NCI-H1092 (cell line): ENCODE measurements at places on chromosomes 4 and X.

- no peak for DNase-seq
Measured at GRCh38 chrX:7266288-7266687, 118.3 kb upstream of the PUDP start.

DNA sequence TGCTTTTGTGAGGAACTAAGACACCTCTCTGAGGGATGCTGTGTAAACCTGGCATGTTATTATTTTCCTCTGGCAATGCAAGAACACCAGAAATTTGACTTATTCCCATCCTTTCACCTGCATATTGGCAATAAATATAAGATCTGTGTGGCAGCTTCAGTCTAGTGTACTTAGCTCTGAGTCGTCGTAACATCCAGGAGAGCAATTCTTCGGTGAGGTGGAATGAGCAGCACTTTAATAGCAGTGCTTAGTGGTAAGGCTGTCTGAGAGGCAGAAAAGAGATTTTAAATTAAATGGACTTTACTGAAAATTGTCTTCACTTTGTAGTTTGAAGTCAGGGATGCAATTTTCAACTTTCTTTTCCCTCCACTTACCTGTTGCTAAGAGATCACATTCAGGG, 344.9 kb downstream of the PCDH7 start:
- DNase-seq: no peak

DNA sequence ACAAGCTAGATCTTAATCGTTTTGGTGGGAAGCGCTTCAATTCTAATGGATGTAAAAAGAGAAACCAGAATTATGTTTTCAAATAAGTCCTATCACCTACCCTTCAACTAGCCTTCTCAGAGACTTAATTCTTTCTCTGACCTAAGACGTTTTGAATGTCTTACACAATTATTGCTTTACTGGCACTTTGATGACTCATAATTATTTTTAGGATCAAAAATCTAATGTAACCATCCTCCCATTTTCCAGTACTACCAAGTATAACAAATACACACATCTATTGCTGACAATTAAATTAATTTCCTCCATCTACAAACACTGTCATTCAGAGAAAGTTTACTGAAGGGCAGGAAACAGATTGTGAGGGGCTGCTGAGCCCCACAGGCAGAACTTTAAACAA, 108.6 kb downstream of the PPP3CA start:
- DNase-seq: no peak

GRCh38 chr4:3514806-3515501, 17.3 kb downstream of the LRPAP1 start:
- DNase-seq: no peak

DNA sequence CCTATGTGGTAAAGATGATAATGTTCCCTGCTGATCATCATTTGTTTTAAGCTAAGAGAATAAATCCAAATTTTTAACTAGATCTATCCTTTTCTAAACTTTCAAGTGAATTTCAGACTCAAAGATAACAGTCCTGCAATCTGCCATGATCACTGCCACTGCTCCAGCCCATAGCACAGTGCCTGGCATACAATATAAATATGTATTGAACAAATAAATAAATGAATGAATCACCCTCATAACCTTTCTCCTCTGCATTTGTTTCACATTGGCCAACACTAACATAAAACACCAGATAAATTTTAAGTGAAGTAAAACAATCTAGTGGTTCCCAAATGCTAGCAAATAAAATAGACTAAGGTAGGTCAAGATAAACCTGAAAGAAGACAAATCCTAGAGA, 439.0 kb downstream of the GPM6A start:
- no peak for DNase-seq

DNA sequence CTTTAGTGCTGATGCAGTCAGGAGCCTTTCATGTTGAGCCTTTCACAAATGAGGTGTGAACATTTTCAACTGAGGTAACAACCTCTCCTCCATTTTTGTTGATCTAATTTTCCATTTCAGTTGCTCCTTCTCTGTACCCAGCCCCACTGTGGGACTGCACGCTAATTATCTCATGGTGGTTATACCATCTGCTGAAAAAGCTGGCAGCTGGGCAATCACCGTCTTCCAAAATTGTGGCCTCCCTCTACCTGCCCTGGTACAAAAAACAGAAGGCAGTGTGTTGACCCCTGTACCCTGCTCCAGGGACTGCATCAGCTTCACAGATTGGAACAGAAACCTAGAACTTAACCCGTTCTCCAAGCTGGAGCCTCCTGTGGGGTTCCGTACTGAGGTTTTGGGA, 72.4 kb upstream of the LONRF3 start:
- DNase-seq: no peak

DNA sequence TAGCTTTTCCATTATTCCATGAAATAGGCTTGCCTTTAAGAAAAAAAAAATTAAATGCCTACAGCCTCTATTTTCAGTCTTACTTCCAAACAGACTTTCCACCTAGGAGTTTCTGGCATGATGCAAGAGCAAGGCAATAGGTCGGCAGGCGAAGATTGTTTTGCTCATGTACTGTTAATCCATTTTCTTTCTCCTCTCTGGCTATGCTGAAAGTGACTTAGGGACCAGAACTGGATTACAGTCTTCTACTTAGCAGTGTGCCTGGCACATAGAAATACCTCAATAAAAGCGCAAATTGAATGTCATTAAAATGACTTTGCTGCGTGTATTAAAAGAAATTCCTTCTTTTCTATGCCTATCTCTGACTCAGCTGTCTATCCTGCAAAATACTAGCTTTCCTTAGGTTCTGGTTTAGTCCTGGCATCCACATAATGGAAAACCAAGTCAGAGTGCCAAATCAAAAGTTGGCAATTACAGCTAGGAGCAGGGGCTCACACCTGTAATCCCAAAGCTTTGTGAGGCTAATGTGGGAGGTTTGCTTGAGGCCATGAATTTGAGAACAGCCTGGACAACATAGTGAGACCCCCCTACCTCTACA, 51.9 kb downstream of the CC2D2A start:
- no peak for DNase-seq

- DNase-seq: no peak
Measured at GRCh38 chrX:48107717-48108116, 22.7 kb upstream of the SPACA5B start.

DNA sequence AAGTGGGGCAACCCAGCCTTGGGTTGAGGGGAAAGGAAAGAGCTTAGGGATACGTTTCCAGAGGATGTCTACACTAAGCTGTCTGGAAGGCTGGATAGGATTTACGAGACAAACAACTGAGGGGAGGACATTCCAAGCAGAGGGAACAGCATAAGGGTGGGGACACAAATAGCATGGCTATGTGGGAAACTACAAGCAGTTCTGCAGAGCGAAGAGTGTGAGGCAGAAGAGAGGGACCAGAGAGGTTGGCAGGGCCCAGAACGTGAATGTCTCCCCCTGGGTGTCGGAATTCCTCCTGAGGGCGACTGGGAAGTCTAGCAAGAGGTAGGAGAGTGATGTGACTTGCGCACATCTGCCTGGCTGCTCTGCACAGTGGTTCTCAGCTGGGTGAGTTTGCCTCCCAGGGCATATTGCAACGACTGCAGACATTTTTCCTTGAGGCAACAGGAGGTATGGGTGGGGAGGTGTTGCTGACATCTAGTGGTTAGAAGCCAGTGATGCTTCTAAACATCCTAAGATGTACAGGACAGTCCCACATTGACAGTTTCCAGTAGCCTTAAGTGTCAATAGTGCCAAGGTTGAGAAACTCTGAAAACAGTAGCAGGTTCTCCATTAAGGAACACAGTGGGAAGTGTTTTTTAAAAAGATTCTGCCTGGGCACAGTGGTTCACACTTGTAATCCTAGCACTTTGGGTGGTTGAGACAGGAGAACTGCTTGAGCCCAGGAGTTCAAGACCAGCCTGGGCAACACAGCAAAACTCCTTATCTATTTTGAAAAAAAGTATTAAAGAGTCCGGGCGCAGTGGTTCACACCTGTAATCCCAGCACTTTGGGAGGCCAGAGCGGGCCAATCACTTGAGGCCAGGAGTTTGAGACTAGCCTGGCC, 9.2 kb downstream of the NDUFA1 start:
- DNase-seq: peak; percentile 19

DNA sequence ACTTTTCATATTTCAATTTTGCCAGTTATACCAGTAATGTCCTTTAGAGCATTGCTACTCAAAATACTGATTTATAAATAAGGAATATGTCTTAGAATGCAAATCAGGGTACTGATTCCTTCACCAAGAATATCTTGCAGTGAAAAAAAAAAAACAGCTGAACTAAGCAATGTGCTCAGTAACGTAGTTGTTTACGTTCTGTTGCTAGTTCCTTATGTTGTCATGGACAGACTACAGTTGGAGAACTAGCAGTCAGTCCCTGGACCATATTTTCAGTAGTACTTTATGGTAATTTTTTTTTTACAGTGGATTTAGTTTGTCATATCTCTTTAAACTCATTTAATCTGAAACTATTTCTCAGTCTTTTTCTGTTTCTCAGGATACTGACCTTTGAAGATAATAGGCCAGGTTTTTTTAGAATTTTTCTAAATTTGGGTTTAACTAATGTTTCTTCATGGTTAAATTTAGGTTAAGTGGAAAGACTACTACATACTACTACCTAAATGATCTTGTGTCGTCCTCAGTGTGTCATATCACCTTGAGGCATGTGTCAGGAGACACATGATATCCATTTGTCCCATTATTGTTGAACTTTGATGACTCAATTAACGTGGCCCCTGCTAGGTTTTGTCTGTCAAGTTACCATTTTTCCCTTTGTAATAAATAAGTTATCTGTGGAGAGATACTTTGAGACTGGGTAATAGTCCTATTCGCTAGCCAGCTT, 21.0 kb downstream of the SMARCAD1 start:
- DNase-seq: no peak

GRCh38 chrX:150007356-150007755, 69.1 kb upstream of the EOLA2 start:
- DNase-seq: no peak

DNA sequence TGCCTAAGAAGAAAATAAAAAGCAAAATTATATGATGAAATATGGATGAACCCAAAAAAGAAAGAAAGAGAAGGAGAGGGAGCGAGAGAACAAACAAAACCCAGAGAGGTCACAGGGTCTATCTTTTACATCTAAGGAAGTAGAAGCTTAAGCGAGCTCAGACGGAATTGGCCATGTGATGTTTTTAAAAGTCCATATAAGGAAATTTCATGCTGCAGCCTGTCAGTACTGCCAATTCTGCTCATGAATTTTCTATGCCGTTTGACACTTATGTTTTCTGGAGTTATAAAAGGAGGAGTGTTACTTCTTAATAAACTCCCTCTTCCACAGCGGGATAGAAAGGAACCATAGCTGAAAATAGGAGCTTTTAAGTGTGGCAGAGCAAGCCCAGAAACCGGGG, 32.9 kb upstream of the DCX start:
- no peak for DNase-seq

DNA sequence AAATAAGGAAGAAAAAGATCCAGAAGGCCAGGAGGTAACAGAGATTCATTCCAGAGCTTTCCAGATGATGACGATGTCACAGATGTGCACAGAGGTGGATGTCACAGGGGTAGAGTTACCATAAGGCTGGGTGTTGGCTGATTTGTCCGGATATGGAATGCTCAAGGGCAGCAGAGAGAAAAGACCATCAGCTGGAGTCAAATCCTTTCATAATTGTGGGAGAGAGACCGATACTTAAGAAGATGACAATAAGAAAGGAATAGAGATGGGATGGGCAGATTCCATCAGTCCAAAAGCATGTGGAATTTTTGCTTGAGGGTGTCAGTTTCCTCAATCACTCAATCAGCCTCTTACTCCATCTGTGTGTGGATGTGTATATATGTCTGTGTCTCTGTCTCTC, 150.4 kb downstream of the CENPC start:
- DNase-seq: no peak

- DNase-seq: no peak
Measured at GRCh38 chrX:134760650-134761049, 102.4 kb upstream of the PLAC1 start.

DNA sequence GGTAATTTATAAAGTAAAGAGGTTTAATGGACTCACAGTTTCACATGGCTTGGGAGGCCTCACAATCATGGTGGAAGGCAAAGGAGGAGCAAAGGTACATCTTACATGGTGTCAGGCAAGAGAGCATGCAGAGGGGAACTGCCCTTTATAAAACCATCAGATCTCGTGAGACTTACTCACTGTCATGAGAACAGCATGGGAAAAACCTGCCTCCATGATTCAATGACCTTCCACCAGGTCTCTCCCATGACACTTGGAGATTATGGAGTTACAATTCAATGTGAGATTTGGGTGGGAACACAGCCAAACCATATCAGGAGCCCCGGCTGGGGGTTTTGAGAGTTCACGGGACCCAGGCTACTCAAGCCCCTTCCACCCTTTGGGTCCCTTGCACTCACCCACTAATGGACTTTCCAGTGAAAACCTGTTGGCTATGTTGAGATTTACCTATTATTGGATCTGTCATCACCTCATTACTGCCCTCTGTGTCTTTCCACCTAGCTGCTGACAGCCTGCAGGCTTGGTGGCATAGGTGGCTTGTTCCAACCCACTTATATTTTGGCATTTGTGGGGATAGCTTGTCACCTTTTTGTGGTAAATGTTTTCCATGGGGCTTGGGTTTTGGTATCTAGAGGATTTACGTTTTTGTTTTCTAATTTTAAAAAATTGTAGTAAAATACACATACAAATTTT, 24.0 kb downstream of the IGFBP7 start:
- no peak for DNase-seq

DNA sequence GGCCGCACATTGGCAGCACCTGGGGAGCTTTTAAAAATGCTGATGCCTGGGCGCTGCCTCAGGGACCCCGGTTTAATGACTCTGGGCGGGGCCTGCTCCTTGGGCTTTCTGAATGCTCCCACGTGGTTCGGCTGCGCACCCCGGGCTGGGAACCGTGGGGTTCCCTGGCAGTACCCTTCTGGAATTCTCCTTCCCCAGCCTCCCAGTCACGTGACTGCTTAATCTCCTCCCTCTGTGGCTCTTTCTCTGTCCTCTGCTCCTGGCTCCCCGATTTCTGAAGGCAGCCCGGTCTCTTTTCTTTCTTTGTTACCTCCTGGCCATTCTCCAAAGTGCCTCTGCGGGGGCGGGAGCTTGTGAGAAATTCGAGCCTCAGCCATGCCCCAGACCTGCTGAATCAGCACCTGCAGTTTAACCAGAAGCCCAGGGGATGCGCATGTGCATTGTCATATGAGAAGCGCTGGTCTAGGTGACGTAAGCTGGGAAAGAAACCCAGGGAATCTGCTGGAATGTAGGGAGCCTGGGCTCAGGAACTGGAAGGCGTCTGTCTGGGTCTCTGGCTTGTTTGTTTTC, 16.6 kb downstream of the CLCN4 start:
- DNase-seq: no peak

DNA sequence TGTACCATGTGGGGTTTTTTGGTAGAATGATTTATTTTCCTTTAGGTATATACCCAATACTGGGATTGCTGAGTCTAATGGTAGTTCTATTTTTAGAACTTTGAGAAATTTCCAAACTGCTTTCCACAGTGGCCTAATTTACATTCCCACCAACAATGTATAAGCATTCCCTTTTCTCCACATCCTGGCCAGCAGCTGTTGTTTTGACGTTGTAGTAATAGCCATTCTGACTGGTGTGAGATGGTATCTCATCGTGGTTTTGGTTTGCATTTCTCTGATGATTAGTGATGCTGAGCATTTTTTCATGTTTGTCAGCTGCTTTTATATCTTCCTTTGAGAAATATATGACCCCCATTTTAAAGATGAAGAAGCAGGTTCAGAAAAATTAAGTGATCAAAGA, 153.7 kb downstream of the CBR4 start:
- DNase-seq: no peak

GRCh38 chr4:122665161-122665929, 44.5 kb upstream of the IL21 start:
- DNase-seq: no peak

- DNase-seq: peak; percentile 17
Measured at GRCh38 chrX:111387470-111388070, 24.4 kb downstream of the DCX start.
